ENCODE measurements at places on chromosomes 12 and 14.

DNA sequence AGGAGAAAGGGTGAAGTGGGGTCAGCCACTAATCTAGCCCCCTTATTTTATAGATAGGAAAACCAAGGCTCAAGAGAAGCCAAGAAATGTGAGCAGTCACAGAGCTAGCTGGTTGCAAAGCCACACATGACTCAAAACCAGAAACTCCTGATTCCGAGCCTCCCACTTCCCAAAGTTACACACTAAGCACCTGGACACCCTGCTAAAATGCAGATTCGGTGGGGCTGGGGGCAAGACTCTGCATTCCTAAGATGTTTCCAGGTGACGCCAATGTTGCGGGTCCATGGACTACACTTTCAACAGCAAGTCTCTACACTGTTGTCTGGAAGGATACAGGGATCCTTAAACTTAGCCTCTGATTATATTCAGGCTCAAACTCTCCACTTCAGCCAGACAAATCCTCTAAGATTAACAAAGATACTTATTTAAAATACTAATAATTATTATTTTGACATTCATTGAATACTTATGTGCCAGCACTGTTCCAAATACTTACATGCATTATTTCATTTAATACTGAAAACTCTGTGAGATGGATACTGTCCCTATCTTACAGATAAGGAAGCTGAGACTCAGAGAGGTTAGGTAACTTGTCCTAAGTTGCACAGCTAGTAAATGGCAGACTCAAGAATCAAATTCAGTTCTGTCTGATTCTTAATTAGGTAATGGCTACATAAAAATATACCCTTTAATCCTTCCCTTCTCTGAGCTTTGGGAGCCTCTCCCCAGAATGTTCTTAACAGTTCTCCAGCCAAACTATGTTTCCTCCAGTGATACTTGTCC lies 81.4 kb downstream of the CRACR2A start:
- DNase-seq = no peak

DNA sequence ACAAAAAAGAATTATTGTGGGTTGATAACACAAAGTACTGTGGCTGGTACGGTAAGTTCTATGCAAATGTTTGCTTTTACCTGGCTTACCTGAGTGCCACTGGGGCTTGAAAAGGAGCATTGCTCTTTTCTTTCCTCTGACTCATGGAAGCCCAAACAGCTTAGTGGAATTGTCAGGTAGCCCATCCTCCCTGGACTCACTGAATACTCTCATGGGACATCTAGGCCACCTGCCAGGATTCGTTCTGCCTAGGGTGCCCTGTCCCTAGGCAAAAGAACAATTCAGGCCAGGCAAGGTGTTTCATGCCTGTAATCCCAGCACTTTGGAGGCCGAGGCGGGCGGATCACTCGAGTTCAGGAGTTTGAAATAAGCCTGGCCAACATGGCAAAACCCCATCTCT lies 22.5 kb upstream of the YAF2 start:
- no peak for DNase-seq

DNA sequence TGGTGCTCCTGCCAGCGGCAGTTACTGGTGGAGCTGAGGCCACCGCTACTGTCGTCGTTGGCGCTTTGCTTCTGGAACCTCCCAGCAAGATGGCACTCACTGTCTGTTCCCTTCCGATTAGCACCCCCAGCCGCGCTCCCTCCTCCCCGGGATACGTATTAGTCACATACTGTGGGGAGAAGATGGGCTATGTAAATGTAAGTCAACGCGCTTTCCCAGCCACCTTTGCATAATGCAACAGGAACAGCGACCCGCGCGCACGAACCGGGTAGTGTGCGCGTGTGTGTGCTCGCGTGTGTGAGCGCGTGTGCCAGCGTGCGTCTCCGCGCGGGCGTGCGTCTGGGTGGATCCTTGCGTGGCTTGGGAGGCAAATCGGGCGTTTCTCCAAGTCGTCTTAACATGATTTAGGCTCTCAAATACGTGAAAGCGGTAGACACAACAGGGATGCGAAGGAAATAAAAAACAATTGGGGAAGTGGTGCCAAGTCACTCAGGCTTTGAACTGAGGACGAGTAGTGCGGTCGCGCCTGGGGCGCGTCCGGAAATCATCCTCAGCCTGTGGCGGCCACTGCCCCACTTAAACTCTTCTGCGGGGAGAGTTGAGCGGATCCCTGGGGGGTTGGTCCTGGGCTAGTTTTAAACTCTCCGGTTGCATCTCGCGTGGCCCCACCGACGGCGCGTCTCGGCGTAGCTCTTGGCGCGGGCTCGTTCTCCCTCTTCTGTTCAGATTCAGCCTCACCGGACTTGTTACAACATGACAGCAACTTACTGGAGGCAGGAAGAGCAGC lies 1.8 kb downstream of the FLRT2 start:
- DNase-seq = peak; percentile 39

- no peak for DNase-seq
Observed at GRCh38 chr14:72680853-72681640, 212.9 kb downstream of the DPF3 start.

DNA sequence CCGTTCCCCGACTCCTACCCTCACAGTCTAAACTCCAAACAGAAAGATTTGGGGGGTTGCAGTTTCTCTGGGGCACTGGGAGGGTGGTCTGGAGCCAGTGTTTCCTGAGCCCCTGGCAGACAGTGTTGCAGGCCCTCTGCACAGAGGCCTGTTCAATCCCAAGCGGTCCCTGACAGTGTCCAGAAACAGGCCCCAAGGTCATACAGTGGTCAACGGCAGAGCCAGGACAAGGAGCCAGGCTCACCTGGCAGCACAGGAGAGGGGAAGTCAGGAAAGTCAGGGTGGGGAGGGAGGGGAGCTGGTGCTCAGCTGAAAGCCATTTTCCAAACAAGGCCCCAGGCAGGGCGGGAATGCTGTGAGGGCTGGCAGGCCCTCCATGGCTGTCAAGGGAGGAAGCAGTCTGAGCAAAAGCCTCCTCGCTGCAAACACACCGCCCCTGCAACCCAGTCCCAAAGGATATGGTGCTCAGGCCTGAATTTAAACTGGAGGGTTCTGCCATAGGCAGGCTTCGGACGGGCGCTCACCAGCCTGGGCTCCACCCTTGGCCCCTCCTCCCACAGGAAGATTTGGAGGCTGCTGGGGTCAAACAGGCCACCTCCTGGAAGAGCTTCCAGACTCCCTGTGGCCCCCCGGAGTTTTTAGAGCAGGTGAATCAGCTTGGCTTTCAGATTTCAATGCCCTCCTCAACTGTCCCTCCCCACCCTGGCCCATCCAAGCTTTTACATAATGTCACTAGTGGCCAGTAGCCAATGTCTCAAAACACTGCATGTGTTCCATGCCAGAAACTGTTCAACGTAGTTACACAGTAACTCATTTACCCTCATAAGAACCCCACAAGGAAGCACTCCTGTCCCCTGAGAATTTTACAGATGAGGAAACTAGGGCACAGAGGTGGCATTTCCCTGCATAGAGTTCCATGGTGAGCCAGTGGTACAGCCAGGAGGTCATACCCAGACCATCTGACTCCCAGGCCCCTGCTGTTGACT lies 41.5 kb downstream of the CHGA start:
- no peak for DNase-seq

GRCh38 chr12:58906917-58907316 lies 13.4 kb downstream of the LRIG3 start:
- DNase-seq = no peak

DNA sequence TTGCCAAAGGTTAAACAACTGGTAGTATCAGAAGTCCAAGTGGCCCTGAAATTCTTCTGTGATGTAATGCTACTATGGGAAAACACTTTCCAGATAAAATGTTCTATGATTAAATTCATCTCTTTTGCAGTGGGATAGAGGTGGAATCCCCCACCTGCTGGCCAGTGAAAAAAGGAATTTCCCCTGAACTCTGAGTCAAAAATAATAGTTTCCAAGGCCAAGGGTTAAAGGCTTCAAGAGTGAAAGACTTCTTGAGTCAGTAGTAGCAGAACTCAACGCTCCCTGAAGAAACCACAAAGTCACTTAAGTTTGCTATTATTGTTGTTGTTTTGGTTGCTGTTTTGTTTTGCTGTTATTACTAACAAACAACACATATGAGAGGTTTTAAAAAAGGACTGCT lies 330.8 kb downstream of the SOX5 start:
- no peak for DNase-seq

- no peak for DNase-seq
Observed at GRCh38 chr12:51196547-51196946, 21.3 kb downstream of the POU6F1 start.

GRCh38 chr12:109642506-109643132 lies 69.0 kb downstream of the MVK start:
- DNase-seq = no peak

GRCh38 chr12:98697209-98697608 lies 52.1 kb downstream of the APAF1 start:
- DNase-seq = no peak

DNA sequence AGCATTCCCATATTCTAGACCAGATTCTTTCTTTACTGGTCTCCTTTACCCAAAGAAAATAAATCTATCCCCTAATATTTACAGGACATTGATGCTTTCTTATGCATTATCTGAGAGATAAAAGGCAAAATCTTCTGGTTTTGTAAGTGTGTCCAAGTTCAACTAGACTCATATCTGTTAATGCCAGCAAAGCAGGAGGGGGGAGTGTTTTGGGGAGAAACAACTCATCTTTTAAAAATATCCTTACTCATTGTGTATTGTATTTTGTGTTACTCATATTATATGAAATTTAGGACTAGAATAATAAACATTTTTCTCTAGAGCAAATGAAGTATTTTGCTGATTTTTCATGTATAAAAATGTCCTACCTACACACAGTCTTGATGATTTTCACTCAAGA lies 54.8 kb downstream of the SAMD4A start:
- no peak for DNase-seq

GRCh38 chr14:53218161-53218560 lies 65.0 kb upstream of the DDHD1 start:
- no peak for DNase-seq

- DNase-seq = no peak
Observed at GRCh38 chr12:42557586-42558172, 31.9 kb downstream of the PRICKLE1 start.

DNA sequence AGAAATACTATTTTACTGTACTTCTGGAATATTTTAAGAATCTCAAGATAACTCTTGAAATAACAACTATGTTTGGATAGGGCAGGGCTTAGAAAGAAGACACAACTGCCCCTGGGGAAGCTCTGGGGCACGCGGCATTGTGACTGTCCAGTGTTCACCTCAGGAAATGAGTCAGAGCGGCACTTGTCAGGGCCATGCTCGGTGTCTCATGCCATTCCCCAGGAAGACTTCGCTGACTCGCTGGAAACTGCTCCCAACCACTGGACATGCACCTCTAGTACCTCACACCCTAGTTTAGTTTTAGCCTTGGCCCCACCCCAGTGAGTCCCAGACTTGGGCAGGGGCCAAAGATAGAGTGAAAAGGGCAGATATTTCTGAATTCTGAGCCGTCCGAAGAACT lies 192.0 kb downstream of the TTC7B start:
- DNase-seq = no peak

DNA sequence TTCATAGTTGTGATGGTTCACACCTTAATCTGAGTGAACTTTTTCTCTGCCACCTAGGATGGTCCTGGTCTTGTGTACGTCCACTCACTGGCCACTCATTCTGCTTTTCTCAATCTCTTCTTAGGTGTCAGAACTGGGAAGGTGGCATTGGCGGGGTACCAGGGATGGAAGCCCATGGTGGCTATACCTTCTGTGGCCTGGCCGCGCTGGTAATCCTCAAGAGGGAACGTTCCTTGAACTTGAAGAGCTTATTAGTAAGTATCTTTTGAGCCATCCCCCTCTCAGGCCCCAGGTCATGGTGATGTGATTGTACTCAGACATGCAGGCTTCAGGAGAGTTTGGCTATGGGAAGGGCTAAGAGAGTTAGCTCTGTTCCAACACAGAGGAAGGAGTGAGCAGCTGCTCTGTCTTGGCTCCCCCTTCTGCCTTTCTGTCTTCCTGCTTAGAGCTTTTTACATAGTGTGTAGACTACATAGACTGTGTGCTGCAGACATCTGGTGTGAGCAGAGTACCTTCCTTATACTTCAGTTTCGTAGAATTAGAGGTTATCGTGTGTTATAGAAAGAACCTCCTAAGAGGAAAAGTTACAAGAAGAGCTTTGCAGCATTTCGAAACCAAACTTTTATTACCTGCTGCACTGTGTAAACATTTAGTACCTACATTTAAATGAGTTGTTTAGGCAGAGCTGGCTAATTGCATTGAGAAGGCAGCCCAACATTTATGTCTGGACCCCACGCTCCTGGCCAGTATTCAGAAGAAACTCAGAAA lies 54.2 kb downstream of the FNTB start:
- DNase-seq = no peak

DNA sequence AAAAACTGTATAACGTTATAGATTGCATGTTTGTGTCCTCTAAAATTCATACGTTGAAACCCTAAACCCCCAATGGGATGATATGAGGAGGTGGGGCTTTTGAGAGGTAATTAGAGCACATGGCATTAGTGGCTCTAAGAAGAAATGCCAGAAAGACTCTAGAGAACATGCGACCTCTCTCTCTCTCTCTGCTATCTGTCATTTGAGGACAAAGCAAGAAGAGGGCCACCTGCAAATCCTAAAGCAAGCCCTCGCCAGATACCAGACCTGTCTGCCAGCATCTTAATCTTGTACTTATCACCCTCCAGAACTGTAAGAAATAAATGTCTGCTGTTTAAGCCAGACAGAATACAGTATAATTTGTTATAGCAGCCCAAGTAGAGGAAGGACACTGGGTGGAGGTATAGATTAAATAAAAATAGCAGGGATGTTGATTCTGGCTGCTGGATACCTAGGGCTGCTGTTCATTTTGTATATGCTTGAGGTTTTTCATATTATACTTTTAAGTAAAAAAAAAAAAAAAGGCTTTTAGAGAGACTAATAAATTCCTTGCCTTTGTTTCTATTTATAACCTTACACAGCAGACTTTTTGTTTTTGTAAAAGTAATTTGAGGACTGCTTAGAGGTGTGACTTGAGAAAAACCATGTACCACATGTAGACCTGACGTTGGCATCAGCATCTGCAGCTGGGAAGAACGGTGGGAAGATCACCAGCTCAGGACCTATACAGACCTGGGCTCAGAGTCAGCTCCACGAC lies 26.9 kb downstream of the MOK start:
- no peak for DNase-seq

DNA sequence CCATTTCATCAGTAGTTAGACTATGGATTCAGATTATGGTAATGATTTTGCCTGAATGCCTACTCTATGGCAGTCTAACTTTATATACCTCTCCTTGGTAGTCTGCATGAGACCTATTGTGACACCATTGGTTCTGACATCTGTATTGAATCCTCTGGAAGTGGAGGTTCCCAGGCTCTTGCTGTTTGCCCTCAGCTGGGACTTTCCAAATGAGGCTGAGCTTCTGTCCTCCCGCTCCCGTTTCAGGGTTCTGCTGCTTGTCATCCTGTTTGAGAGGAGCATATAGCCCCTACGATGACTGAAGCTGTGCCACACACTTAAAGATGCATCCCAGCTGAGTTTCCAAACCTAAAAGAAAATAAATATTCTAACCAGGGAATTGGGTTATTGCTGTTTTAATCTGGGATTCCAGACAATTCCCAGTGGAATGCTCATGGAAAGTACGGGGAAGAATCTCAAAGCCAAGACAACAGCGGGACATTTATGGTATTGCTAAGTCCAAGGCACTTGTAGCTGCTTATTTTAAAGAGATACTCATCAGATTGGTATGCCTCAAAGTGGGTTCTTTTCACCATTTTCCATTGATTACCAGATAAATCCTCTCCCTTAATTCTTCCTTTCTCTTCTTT lies 105.9 kb downstream of the ETV6 start:
- no peak for DNase-seq

Data from hypothalamus (tissue), 51 donors.